ENCODE measurements at places on chromosomes 6 and 20.

GRCh38 chr6:91281901-91282300, 695.0 kb upstream of the MAP3K7 start:
- H3K36me3 ChIP-seq: no peaks in the 10 kb centered on the region
- no peaks in the 10 kb centered on the region for H3K27me3 ChIP-seq
- DNase-seq: no peak
- H3K4me3 ChIP-seq: no peak overlapping the region

GRCh38 chr20:59361411-59361810, 61.0 kb downstream of the EDN3 start:
- no peaks in the 10 kb centered on the region for H3K36me3 ChIP-seq
- H3K4me1 ChIP-seq: 0 out of 2 replicates have a peak, but pooled peaks cover 2% of the 10 kb centered on the region
- DNase-seq: no peak
- no peak overlapping the region for H3K27ac ChIP-seq
- H3K4me3 ChIP-seq: no peak overlapping the region

- DNase-seq: no peak
- H3K27ac ChIP-seq: no peak overlapping the region
- no peak overlapping the region for H3K4me3 ChIP-seq
- H3K36me3 ChIP-seq: no peaks in the 10 kb centered on the region
- H3K27me3 ChIP-seq: no peaks in the 10 kb centered on the region
Measured at GRCh38 chr20:6558341-6558740, 209.1 kb upstream of the BMP2 start.

- no peak overlapping the region for H3K4me3 ChIP-seq
- DNase-seq: peak; percentile 8
- no peaks in the 10 kb centered on the region for H3K4me1 ChIP-seq
- H3K27ac ChIP-seq: no peak overlapping the region
- H3K36me3 ChIP-seq: no peaks in the 10 kb centered on the region
Measured at GRCh38 chr20:2978519-2978918, 64.9 kb upstream of the GNRH2 start.

GRCh38 chr6:88538130-88538706, 372.1 kb upstream of the CNR1 start:
- no peaks in the 10 kb centered on the region for H3K27me3 ChIP-seq
- peak; percentile 33 for DNase-seq
- no peak overlapping the region for H3K4me3 ChIP-seq
- H3K27ac ChIP-seq: no peak overlapping the region
- no peaks in the 10 kb centered on the region for H3K36me3 ChIP-seq

DNA sequence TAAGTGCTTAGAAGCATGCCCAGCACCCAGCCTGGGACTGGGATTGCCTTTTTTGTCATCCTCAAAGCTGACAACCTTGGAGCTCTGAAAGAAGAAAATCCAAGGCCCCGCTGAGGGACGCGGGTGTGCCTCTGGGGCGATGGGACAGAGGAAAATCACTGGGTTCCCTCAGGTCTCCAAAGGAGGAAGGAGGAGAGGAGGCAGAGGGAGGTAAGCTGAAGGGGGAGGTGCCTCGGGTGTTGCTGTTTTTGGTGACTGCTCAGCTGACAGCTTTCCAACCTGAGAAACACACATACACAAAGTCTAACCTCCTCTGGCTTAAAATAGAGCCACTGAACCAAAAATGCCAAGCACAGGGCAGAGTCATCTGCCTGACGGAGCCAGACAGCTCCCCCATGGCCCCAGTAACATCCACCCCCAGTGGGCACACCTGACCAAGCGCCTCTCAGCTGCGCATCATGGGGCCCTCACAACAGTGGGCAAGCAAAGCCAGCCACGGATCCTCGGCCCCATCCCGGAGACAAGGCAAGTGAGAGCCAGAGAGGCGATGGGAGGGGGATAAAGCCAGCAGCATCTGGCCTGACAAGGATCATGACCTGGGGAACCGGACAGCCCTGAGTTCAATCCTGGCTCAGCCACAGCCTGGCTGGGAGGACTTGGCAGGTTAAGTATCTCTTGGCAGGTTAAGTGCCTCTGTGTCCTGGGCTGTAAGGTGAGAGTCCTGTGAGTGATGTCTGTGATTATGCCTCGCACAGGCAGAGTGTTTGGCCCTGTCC, 3.2 kb upstream of the KCNK15 start:
- no peak for DNase-seq
- H3K4me1 ChIP-seq: peaks cover 7% of the 10 kb centered on the region
- peaks cover 27% of the 10 kb centered on the region for H3K27me3 ChIP-seq
- H3K27ac ChIP-seq: no peak overlapping the region

DNA sequence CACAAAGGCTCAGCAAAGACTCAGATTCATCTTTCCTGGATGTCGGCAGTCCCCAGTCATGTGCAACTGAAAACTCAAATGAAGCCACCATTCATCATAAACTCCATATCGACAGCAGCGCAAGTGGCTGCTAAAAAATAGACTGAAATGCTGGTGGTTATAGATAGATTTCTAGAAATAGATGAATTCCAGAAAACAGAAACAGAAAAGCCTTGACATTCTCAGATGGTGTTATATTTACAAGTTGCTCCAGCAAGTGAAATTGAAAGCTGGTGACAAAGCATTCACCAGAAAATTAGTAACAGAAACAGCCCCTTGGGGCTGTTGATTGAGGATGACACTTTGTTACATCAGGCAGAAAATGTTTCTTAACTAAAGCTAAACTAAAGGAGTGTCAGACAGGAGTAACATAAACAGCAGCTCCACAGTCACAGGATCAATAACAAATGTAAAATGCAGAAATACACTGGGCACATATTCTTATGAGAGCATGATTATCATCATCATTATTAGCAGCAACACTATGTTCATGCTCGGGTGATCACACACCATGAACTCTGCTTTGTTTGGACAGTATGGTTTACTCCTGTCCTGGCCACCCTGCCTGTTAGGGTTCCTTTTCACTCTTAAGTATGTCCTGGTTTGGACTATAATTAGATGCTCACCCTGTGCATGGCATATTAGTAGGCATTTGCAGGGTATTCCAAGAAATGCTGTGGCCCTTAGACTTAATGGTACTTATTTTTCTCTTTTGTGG, 36.4 kb upstream of the SLC35F1 start:
- no peaks in the 10 kb centered on the region for H3K36me3 ChIP-seq
- no peak for DNase-seq
- no peaks in the 10 kb centered on the region for H3K4me1 ChIP-seq
- no peaks in the 10 kb centered on the region for H3K27me3 ChIP-seq
- no peak overlapping the region for H3K27ac ChIP-seq
- no peak overlapping the region for H3K4me3 ChIP-seq

Measured in H1 (cell line).